ENCODE measurements at places on chromosomes 16 and 17.

DNA sequence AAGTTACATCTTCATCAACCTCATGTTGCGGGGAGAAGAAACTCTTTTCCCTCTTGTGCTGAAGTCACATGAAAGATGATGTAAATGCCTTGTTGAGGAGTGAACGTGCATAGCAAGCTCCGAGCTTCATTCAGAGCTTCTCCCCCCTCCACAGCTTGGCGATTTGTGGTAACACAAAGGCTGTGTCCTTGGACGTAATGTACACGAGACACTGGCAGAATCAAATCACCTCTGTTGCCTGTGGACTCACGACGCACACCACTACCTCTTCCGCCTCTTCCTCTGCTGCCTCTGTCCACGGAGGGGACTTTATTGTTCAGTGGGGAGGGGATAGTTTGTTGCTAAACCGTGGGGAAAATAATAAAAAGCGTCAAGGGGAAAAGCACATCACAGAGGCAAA lies 54.9 kb upstream of the CHMP6 start:
- DNase-seq: peak; percentile 2

- DNase-seq: no peak
These were observed 162.0 kb downstream of the SALL1 start for GRCh38 chr16:50989047-50989446.

DNA sequence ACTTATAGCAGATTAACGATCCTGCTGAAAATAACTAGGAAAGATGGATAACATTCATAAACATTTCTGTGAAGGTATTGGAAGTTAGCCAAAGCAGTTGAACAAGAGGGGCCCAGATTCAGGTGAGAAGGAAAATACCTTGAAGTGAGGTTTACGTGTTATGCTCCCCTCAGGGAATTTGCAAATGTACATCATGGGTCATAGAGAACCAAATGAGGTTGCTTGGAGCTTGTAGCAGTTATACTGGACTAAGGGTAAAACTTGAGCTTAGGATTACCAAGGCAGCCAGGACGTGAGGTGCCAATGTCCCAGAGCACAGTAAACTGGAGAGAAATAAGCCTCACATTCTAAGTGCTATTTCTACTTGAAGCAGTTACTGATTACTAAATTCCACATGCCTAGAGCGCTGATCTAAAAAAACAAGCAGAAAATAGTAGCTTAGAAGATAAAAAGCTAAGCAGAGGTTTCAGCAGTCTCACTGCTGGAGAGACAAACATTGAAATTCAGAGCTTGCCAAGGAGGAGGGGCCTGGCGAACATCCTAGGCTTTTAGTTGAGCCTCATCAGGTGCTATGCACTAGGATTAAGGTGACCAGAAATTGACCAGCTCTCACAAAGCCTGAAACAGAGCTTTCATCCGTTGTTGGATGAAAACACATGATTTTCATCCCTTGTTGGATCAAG lies 136.7 kb upstream of the FAM20A start:
- no peak for DNase-seq

GRCh38 chr17:13561606-13562270 lies 40.0 kb downstream of the HS3ST3A1 start:
- no peak for DNase-seq

GRCh38 chr16:75116081-75116910 lies at the start of gene LDHD:
Gene LDHD, minus strand, starts transcription at chr16:75116780. Its CDS starts 60 bp downstream, at chr16:75116720.
- peak; percentile 70 for DNase-seq

DNA sequence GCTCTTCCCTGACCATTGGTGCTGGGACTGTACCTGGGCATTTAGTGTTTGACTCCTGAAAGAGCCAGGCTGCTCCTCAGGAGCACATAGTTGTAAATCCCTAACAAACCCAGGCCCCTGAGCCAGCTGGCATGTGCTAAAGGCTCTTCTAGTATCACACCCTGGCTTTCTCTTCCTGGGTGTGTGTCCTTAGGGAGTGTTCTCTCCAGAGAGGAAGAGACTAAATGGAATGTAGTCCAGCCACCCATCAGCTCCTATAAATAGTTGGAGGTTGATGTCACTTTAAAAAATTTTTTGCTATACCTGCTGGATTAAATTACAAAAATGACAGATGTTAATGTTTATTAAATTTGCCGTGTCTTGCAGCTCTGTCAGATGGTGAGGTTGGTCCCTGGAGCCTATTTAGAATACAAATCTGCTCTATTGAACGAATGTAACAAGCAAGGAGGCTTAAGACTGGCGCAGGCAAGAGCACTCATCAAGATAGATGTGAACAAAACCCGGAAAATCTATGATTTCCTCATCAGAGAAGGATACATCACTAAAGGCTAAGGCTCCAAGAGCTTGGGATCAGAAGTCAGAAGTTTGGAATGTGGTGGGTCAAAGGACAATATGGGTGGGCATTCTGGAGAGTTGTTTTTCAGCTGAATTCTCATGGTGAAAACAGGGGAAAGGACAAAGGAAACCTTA lies 13.1 kb upstream of the DUSP14 start:
- no peak for DNase-seq

GRCh38 chr16:16050106-16050505 lies 100.7 kb downstream of the ABCC1 start:
- no peak for DNase-seq

DNA sequence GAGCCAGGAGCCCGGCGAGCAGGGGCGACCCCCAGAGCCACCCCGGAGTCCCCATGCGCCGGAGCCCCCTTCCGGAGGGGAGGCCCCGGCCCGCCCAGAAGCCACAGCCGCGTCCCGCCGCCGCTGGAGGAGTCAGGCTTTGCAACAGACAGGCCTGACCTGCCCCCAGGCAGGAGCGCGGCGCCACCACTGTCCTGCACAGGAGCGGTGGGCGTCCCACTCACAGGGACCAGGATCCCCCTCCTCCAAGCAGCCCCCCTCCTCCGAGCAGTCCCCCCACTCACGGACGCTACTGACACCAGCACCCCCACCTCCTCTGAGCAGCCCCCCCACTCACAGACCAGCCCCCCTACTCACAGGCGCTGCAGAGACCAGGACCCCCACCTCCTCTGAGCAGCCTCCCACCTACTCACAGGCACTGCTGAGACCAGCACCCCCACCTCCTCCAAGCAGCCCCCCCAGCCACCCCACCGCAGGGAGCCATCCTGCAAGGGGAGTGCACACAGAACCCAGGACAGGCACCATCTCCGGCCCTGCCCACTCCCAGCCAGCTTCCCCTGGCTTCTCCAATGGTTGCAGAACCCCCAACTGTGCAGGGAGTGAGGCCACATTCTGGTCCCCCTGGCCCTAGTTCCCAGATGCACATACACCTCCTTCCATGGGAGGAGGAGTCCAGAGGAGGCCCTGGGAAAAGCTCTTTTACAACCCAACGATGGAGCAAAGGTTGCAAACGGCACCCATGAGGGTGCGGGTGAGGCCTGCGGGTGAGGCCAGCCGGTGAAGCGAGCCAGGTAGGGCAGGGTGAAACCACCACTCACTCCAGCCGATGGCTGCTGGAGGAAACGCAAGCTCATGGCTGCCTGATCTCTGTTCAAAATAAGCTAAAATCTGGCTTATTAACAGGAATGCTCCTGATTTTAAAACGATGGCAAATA lies 69.9 kb downstream of the ABR start:
- peak; percentile 65 for DNase-seq

- no peak for DNase-seq
These were observed 156.4 kb downstream of the CMIP start for GRCh38 chr16:81601008-81601428.

- no peak for DNase-seq
These were observed 65.5 kb downstream of the PLD6 start for GRCh38 chr17:17140590-17140980.
